ENCODE measurements at places on chromosomes 11 and 22.

DNA sequence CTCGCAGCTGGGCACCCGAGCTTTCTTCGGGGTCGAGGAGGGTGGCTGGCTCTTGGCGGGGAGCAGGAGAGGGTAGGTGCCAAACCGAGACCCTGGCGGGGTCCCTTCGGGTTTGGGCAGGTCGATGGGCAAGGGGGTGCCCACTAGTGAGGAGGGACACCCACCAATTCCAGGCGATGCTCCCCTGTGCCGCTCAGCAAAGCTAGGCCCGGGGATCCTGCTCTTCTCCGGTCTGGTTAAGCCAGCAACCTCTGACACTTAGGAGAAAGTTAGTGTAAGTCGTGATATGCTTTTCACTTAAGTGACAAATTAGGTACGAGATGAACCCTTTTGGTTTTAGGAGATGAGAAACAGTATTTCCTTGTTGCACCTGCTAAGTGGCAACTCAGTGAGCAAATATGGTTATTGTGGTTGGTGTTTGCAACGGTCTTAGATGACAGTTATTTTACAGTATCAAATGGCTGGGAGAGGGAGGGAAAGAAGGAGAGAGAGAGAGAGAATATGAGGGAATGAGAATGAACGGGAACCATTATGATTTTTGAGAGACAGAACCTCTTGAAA, 565 bp downstream of the NUCB2 start:
- DNase-seq, result no peak

DNA sequence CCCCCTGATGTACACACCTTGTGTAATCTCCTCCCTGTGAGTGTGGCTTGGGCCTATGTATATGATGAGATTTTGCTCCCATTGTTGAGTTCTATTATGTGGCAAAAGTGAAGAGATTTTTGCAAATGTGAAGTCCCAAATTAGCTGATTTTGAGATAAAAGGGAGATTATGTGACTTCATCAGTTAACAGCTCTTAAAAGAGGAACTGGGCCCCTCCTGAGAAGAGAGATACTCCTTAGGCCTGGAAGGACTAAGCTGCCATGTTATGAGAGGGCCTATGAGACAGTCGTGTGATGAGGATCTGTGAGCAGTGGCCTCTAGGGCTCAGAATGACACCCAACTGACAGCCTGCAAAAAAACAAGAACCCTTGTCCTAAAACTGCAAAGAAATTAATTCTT, 93.4 kb downstream of the OR5AK2 start:
- DNase-seq, result no peak

- DNase-seq, result no peak
These were observed 27.3 kb upstream of the ASPHD2 start for GRCh38 chr22:26401726-26402125.

- no peak for DNase-seq
These were observed 6.8 kb upstream of the OR10A2 start for GRCh38 chr11:6855971-6856541.

- no peak for DNase-seq
These were observed 31.5 kb downstream of the C2CD3 start for GRCh38 chr11:74139151-74139918.

DNA sequence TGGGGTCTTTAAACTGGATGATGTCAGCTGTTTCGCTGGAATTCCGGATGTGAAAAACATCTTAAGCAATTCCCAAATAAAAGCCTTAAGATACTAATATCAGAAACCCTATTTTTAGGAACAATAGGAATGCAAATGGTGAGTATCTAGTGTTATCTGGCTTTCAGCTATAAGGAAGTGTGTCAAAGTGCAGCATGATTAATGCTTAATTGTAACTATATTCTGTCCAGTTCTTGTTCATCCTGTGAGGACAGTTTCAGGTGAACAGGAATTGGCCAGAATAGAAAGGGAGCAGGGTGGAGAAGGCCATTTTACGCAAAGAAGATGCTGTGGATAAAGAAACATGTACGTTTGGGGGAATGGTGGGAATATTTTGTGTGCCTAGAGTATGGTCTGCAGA, 108.2 kb downstream of the RASSF10 start:
- no peak for DNase-seq

- no peak for DNase-seq
These were observed 11.2 kb downstream of the MCAM start for GRCh38 chr11:119305556-119306372.

GRCh38 chr11:59659981-59660380, 8.9 kb downstream of the PATL1 start:
- no peak for DNase-seq

- peak; percentile 88 for DNase-seq
These were observed 4.2 kb upstream of the FXYD2 start for GRCh38 chr11:117828611-117829368.

DNA sequence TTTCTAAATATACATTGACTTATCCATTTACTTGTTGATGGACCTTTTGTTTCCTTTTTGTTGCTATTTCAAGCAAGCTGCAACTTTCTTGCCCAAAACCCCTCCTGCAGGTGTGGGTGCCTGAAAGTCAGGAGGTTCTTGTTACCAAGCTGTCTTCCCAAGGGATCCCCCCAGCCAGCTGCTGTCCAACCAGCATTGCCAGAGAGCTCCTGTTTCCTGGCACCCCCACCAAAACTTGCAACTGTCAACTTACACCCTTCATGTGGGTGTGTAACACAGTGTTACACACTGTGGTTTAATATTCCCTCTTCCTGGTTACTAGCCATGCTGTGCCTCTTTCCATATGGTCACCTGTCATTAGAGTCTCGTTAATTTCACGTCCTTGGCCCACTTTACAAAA, 1.6 kb upstream of the KRTAP5-1 start:
- no peak for DNase-seq

DNA sequence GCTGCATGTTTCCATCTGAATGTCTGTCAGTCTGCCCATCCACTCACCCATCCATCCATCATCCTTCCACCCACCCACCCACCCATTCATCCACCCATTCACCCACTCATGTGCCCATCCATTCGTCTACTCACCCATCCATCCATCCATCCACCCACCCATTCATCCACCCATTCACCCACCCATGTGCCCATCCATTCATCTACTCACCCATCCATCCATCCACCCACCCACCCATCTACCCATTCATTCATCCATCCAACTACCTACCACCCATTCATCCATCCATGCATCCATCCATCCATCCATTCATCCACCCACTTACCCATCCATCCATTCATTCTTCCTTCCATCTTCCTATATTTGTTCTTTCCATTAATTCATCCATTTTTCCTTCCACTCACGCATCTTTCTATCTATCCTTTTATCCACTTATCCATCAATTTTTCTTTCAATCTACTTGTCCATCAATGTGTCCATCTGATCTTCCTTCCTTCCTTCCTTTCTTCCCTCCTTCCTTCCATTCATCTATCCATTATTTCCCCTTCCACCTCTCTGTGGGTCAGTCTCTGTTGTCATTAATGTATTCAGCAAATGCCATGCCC, 8.0 kb downstream of the CRYBB3 start:
- no peak for DNase-seq

GRCh38 chr11:117194267-117194666, 4.9 kb upstream of the TAGLN start:
- DNase-seq, result no peak

- no peak for DNase-seq
These were observed 8.1 kb upstream of the CCND1 start for GRCh38 chr11:69632900-69633299.

GRCh38 chr11:105641433-105641832, 31.6 kb downstream of the GRIA4 start:
- DNase-seq, result no peak

DNA sequence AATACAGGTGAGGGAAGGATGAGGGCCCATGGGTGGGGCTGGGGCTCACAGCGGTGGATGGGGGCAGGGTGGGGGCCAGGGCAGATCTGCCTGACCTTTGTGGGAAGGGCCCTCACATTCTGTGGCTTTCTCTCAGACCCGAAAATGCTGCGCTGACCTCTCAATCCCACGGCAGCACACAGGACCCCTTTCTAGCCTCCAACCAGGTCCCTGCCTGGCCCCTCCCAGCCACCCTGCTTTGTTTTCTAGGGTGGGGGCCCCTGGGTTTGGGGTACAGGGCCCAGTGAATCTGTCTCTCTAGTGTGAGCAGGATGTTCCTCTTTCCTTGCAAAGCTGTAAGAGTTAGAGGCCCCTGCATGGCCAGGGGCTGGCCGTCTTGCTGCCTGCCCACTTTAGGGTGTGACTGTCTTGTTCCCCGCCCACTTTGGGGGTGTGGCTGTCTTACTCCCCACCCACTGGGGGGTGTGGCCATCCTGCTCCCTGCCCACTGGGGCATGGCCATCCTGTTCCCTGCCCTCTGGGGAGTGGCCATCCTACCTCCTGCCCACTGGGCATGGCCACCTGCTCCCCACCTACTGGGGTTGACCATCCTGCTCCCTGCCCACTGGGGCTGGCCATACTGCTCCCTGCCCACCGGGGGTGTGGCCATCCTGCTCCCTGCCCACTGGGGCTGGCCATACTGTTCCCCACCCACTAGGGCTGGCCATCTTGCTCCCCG, 11.5 kb downstream of the PARVG start:
- DNase-seq, result no peak

- DNase-seq, result no peak
These were observed 67.1 kb upstream of the WNT7B start for GRCh38 chr22:46043816-46044620.

GRCh38 chr11:101618709-101619108, 34.9 kb upstream of the TRPC6 start:
- no peak for DNase-seq

DNA sequence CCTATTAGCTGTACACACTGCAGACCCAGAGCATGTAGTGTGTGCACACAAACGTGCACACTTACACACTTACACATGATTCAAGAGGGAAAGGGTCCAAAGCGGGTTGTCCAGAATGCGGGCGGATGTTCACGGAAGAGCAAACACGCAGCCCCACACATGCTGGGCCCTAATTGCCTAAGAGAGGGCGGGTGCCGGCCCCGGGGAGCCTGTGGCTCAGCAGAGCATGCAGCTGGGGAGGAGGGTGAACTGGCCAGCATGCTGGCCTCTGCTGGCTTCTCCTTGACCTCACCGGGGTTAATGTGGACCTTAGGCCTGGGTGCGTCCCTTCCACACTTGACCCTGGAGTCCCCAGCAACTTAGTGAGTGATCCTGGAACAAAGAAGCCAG, 816.3 kb downstream of the BRD1 start:
- no peak for DNase-seq

DNA sequence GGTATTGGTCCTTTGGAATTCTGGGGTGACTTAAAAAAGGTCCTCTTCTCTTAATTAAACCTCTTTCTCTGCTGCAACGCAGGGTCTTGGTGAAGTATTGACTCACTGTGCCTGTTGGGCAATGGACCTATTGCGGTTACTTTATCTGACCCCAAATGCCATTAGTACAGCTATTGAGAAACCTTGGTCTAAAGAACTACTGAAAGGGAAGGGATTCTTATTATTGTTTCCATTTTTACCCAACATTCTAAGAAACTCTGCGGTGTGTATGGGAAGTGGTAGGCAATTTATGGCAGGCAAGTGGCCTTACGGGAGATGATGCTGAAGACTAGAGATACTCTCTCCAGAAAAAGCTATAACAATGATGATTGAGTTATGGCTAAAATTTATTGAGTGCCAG, 12.5 kb downstream of the SLC6A5 start:
- no peak for DNase-seq

DNA sequence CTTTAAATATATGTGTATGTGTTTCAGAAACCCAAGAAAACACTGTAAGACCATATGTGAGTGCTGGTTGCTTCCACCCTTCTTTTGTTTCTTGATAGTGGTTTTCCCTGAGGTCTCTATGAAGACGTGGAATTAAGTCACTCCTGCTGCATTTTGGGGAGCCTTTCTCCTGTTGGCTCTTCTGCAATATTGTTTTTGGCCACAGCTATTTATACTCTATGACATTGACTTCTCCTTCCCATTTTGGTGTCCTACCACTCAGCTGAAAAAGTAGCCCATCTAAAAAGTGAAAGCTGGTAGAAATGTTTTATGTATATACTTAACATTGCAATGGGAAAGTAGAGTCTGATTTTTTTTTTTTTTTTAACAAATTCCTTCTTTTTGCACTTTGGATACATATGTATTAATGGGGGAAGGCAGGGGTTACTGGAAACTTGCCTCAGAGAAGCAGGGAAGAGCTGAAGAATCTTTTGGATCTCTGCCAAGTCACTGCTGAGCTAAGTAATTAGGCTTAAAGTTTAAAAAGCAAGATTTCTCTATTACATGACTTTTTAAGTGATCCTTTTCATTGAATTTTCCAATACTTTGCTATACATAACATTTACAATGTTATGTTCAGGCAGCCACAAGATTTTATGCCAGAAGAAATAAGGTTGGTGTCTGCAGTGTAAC, 1.8 kb downstream of the TTC17 start:
- no peak for DNase-seq

GRCh38 chr11:36214976-36215692, 74.1 kb downstream of the COMMD9 start:
- no peak for DNase-seq

- no peak for DNase-seq
These were observed 36.4 kb upstream of the MUC5AC start for GRCh38 chr11:1121331-1121812.

DNA sequence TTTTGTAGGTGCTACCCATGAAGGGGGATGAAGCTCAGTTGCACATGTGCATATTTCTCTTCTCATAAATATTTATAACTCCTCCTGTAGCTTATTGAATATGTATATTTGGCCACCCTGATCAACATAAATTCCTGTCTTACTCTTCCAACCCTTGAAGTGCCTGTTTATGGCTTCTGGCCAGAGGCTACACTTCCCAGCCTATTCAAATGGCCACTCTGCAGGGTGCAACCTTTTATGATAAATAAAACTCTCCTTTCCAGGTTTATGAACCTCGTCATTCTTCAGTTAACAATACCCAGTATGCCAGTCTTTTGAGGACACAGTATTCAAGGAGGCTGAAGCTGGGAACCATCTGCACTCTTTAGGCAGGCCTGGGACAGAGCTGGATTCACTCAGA, 2.6 kb upstream of the RTL6 start:
- DNase-seq, result no peak

DNA sequence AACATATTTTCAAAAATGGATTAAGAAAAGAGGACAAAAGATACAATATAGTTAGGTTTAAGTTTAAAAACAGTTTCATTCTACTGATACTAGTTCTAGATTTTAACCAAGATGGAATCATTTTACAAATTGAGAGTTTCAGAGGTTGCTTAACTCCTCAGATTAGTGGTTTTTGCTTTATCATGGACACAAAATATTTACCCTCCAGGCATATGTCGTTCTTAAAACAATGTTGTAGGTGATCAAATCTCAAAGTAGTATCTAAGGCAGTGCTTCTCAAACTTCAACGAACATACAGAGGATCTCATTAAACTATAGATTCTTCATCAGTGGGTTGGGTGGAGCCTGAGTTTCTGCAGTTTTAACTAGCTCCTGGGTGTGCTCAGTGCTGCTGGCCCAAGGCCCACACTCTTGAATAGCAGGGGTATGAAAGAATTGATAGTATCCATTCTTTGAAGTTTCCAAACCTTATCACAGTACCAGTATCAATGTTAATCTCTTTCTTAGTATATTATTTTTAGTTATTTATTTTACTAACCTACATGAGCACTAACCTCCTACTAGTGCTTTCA, 48.0 kb downstream of the YAP1 start:
- no peak for DNase-seq

GRCh38 chr22:19884161-19884953, 29.7 kb upstream of the GNB1L start:
- no peak for DNase-seq

GRCh38 chr11:61049859-61050258, 52.4 kb upstream of the CD5 start:
- DNase-seq, result no peak

GRCh38 chr22:48829908-48830307, 997.8 kb downstream of the BRD1 start:
- no peak for DNase-seq
